Suppressor macrophage treated with lipopolysaccharide for 1 hour (primary cell): ENCODE measurements at places on chromosomes 12 and 14.

DNA sequence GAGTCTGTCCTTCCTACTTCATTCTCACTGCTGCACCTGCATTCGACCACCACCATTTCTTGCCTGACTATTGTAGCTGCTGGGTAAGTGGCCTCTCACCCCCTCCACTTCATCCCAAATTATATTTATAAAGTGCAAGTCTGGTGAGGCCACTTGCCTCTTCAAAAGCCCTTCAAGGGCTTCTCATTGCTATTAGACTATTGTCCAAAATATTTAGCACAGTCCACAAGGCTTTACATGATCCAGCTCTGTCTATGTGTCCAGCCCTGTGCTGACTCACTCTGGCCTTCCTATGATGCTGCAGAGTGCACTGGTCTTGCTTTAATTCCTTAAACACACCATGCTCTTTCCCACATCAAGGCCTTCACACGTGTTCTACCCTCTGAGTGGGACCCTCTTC lies 46.0 kb downstream of the PAH start:
- DNase-seq: no peak

DNA sequence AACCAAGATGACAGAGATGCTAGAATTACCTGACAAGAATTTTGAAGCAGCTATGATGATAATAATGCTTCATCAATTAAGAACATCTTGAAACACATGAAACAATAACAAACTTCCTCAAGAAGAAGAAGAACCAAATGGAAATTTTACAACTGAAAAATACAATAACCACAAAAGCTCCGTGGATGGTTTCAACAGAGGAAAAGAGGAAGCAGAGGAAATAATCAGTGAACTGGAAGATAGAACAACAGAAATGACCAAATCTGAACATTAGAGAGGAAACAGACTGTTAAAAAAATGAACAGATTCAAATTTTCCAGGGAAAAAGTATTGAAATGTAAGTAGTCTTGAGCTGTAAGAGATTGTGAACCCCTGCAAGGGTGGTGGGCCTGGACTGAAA lies 62.8 kb upstream of the SLC35F4 start:
- DNase-seq: no peak

DNA sequence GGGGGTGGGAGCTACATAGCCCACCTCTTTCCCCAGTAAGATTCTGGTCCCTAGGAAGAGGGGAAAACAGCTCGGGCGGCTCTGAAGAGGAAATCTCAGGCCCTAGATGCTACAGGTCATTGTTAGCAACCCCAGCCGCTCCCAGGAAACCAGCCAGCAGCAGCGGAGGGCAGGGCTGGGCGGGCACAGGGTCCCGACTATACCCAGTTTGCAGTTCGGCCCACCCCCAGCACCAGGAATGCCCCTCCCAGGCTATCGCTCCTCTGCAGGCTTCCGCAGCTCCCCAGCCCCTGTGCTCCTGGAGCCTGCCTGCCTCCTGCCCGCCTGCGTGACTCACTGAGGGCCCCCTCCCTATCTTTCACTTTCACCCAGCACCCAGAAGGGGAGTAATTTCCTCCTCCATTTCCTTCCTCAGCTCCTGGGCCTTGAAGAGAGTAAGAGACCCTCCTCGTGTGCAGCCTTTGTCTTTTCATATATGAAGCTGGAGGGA lies 27.2 kb upstream of the PNMA1 start:
- peak; percentile 66 for DNase-seq

DNA sequence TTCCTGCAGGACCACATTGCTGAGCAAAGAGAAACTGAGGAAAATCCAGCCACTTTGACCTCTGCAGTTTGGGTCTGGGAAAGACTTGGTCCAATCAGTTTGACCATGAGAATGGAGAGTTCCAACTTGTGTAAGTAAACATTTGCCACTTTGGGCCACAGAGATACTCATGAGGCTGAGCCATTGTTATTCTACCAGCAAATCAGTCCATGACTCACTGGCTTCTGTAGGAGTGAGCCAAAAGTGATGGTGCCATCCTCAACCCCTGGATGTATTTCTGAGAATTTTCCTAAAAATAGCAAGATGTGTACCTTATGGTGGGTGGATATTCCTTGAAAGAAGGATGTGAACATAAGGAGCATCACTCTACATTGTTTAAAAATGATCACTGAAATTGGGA lies 192.9 kb upstream of the OR4E1 start:
- no peak for DNase-seq

DNA sequence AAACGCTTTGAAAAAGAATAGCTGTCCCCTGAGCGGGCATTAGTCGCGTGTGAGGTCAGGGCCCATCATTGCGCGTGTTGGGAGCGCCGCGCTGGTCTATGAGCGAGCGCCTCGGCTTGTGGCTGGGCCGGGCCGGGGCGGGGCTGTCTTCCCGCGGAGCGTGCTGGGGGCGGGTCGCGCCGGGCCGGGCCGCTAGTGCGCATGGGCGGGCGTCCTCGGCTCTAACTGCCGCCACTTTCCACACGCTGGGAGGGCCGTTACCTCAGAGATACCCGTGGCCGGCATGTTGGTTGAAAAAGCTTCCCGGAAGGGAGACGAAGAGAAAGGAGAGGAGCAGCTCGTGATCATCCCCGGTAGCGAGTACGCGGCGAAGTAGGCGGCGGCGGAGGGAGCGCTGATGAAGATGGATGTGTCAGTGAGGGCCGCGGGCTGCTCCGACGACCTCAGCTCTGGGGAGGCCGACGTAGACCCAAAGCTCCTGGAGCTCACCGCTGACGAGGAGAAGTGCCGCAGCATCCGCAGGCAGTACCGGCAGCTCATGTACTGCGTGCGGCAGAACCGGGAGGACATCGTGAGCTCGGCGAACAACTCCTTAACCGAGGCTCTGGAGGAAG lies at the start of gene EID3:
EID3 (plus strand) TSS at position 202 of the 614 bp plus-strand sequence; CDS start at position 398, 196 bp downstream.
- DNase-seq: peak; percentile 92

- peak; percentile 93 for DNase-seq
Measured at GRCh38 chr12:29207120-29207519, 58.0 kb downstream of the FAR2 start.

- no peak for DNase-seq
Measured at GRCh38 chr12:30982413-30982812, 55.9 kb downstream of the TSPAN11 start.
